ENCODE measurements at places on chromosomes 7 and 10. TPM values are rescaled to one million over a fixed set of nuclear protein-coding genes. Genes with fewer than 3 reads are reported as not detected.

CEP55 gene
- total RNA-seq, result 36.9 TPM

MYL10 gene
- total RNA-seq, result not detected

IFIT1B gene
- not detected for total RNA-seq

SLC26A4 gene
- total RNA-seq, result not detected

NRCAM gene
- 1.1 TPM for total RNA-seq

SLC26A3 gene
- total RNA-seq, result not detected

CDC14C gene
- not detected for total RNA-seq

INMT gene
- total RNA-seq, result 0.28 TPM

LIPF gene
- not detected for total RNA-seq

ZNF775 gene
- total RNA-seq, result 5.1 TPM

MKX gene
- 0.05 TPM for total RNA-seq

COG5 gene
- total RNA-seq, result 35.2 TPM

PPP1R3A gene
- total RNA-seq, result not detected

DPYSL4 gene
- total RNA-seq, result 0.14 TPM

MSANTD7 gene
- 7.0 TPM for total RNA-seq

RBP3 gene
- not detected for total RNA-seq

HOXA9 gene
- total RNA-seq, result not detected

CAMK2B gene
- total RNA-seq, result not detected

MLXIPL gene
- 0.09 TPM for total RNA-seq

HNRNPA2B1 gene
- total RNA-seq, result 274 TPM

PTPRE gene
- total RNA-seq, result 11.1 TPM

ECD gene
- 20.9 TPM for total RNA-seq

LSM8 gene
- 53.2 TPM for total RNA-seq

EN2 gene
- not detected for total RNA-seq

SKAP2 gene
- total RNA-seq, result 5.7 TPM

CLCN1 gene
- 0.21 TPM for total RNA-seq

NOLC1 gene
- 141 TPM for total RNA-seq

GNAI1 gene
- 40.2 TPM for total RNA-seq

EBF3 gene
- total RNA-seq, result not detected

RAB19 gene
- total RNA-seq, result not detected

PDE1C gene
- total RNA-seq, result not detected

HOXA5 gene
- not detected for total RNA-seq

ANXA8L1 gene
- total RNA-seq, result 291 TPM

CACNB2 gene
- total RNA-seq, result not detected
